Activated CD8-positive, alpha-beta memory T cell treated with anti-CD3 and anti-CD28 coated beads for 4 hours (primary cell): ENCODE measurements at places on chromosomes 3 and 15.

GRCh38 chr15:78072080-78072892 lies 5.2 kb downstream of the TBC1D2B start:
- peak; percentile 17 for DNase-seq

- DNase-seq: no peak
Observed at GRCh38 chr3:185815391-185816282, 9.2 kb downstream of the IGF2BP2 start.

GRCh38 chr3:162718697-162719096 lies 1222.1 kb downstream of the OTOL1 start:
- no peak for DNase-seq

GRCh38 chr3:172383306-172383796 lies 64.9 kb downstream of the GHSR start:
- DNase-seq: no peak

DNA sequence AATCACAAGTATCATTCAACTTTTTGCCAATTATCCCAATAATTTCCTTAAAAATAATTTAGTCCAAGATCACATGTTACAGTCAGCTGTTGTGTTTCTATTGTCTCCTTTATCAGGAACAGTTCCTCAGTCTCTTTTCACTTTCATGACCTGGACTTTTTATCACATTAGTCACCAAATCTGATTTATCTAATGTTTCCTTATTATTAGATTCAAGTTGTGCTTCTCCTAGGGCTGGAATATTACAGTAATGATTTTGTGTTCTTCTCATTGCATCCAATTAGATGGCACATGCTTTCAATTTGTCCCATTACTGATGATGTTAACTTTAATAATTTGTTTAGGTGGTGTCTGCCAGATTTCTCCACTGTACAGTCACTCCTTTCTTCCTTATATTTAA lies 66.3 kb upstream of the DCBLD2 start:
- DNase-seq: no peak

GRCh38 chr3:112437146-112438022 lies 61.9 kb downstream of the BTLA start:
- no peak for DNase-seq

- no peak for DNase-seq
Observed at GRCh38 chr3:58994746-58995330, 55.0 kb downstream of the CFAP20DC start.

- DNase-seq: no peak
Observed at GRCh38 chr3:143604402-143605185, 243.7 kb downstream of the SLC9A9 start.

- DNase-seq: no peak
Observed at GRCh38 chr3:119173325-119173724, at the start of gene UPK1B. UPK1B (plus strand) TSS chr3:119173598; CDS start chr3:119186742, 13,144 bp downstream.

- DNase-seq: no peak
Observed at GRCh38 chr3:138222131-138222941, 35.2 kb downstream of the ARMC8 start.

DNA sequence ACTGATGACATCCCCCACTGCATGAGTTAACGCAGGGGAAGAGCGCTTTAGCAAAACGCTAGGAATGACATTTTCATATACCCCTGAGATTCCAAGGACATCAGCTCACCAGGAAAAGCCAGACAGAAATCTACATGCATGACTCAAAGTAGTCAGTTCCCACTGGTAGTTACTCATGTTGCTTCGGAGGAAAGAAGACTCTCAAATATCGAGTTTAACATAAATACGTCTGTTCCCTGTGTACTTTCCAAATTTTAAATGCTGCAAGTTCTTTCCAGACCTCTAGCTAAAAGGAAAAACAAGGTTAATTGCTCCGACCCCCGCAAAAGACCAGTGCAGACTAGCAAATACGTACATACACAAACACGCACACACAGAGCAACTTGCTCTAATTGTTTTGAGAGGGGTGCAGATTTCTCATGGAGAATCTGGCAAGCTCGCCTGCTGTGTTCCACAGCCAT lies 115.4 kb upstream of the PRICKLE2 start:
- no peak for DNase-seq

DNA sequence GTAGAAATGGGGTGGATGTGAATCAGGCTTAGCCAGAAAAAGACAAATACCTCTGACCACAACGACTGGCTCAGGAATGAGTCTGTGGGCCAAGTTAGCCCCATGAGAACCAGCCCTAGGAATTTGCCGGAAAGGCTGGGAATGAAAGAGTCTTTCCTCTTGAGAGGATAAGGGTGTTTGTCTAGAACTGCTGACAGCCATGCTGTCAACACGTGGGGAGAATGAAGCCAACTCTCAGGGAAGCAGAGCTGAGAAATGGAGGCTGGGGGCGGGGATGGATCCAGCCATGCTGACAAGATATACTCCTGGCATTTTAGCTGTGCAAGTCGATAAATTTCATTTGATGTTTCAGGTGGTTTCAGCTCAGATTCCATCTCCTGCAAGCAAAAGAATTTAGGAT lies 10.6 kb upstream of the SLC6A1 start:
- DNase-seq: no peak

DNA sequence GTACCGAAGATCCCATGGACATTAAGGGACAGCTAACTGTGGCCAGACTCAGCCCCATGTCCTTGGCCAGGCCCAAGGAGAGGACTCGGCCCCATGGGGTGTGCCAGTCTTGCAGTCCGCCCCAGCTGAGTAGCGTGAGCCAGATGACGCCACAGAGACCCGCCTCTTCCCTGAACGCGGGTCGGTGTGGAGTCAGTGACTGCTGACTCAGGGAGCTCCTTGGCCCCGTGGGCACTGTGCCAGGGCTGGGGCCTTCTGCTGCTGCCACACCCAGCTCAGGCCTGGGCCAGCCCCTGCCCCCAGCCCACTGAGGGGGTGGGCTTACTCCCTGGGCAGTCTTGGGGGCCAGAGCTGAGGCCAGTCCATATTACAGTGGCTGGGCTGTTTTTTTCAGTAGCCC lies 52.8 kb downstream of the PLXNA1 start:
- no peak for DNase-seq

GRCh38 chr3:121844892-121845291 lies 9.9 kb downstream of the EAF2 start:
- no peak for DNase-seq

DNA sequence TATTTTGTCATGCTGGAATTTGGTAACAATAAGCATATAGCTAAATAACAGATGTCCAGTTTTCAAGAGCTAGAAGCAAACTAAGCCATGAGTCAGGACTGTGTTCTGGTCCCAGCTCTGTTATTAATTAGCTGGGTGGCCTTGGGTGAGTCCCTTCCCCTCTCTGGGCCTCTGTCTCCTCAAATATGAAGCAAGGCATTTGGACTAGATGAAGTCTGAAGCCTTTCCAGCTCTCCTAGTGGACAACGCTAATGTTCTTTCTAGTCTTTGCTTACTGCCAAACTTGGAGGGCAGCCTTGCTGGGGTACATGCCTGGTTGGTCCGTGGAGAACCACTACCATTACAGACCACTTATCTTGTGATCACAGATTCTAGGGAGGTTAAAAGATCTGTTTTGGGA lies 127.6 kb downstream of the DUT start:
- no peak for DNase-seq

GRCh38 chr15:68586274-68586961 lies 7.6 kb downstream of the CORO2B start:
- no peak for DNase-seq

DNA sequence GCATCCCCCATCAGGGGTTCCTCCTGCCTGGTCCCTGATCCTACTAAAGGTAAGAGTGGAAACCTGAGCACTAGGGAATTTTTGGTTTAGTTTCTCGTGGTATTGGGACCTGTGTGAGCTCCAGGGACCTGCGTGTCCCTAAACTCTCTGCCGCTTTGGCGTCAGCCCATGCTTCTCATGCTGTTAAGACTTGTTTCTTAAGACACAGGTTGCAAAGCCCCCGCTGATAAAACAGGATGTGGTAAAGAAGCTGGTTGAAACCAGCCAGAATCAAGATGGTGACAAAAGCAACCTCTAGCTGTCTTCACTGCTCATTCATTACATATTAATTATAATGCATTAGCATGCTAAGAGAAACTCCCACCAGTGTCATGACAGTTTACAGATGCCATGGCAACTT lies 64.6 kb downstream of the LYZL4 start:
- DNase-seq: no peak

DNA sequence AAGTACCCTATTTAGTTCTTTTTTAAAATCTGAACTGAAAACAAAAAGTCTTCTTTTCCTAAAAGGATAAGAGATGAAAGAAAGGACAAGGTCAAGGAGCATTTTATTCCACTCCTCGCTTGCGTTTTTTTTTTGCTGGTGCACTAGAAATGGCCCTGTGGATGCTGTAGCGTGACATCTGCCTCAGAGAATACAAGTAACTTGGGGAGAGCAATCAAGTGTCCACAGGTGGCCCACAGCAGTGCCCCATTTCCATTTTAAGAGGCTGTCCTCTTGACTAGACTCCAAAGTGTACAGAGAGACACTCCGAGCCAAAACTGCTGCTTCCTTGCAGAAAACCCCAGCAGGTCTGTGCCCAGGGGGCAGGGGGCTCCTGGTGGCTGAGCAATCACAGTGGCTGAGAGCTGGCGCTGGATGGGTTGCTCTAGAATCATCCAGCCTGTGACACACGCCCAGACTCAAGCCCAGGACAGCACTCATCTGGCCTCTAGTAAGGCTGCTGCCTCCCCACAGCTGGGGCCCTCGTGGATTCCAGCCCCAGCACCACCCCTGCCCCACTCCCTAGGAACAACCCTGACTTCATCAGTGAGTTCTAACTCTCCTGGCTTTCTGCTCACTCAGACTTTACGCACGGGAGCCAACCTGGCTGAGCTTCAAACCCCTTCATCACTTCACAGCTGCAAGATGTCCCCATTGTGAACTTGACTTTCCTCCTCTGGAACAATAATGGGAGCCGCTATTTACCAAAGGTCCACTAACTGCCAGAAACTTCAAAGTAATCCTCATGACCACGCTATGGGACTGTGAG lies 71.1 kb upstream of the SPATA12 start:
- DNase-seq: no peak

GRCh38 chr15:28086175-28086703 lies 12.9 kb downstream of the OCA2 start:
- DNase-seq: peak; percentile 44

DNA sequence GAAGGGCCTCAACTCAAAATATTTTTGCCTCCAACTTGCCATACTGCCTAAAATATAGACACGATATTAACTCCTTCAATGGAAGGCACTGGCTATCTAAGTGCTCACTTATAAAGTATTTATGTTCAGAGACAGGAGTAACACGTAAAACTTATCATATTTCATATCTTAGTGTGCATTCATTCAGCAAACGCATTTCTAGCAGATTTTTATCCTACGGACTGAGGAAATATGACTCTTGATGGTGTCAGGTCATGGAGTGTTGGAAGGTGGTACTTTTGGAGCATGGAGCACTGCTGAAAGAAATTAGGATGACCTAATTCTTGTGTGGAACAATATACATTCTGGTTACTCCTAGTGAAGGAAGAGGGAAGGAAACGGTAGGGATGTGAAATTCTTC lies 43.8 kb upstream of the LEKR1 start:
- no peak for DNase-seq

GRCh38 chr3:74906181-74906580 lies 291.7 kb upstream of the CNTN3 start:
- no peak for DNase-seq

DNA sequence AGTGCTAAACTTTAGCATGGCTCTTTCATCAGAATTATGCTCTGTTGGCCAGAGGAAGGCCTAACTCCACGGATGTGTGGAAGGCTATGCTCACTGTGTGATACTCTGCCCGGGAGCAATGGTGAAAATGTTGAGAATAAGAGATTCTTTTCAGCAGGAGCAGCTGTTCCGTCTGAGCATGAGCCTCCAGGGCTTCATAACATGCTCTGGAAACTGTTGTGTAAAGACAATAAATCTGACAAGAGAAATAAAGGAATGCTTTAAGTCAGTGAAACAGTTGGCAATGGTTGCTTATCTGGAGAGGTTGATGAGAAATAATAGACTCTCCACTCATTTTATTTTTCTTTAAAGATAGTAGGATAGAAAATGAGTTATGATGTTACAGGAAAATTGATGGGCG lies 269.8 kb downstream of the DIPK2A start:
- no peak for DNase-seq

- DNase-seq: no peak
Observed at GRCh38 chr15:39788800-39789565, 6.3 kb upstream of the FSIP1 start.
